ENCODE measurements at places on chromosomes 13 and 19.

GRCh38 chr19:17194608-17195007, 20.5 kb upstream of the USE1 start:
- DNase-seq = no peak

DNA sequence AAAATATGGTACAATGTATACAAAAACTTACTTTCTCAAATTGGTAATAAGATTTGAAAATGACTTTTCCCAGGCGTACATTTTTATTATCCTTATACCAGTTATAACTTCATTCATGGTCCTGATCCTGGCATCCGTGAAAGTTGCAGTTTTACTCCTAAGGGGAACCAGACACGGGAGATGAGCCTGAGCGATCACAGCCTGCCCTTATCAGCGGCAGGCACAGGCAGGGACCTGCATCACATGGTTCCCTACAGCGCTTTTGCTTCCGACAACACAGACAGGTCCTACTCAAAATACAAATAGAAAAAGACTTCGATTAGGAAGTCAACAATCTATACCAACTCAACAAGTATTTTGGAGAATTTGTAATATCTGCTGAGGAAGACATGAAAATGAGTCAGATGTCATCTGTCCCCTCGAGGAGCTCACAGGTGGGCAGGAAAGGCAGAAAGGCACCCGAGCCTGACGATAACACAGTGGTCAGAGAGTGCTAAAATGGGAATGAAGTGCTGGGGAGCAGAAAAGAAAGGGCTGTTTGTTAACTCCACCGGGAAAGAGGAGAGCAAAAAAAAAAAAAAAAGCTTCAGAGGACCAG, 93.4 kb downstream of the ABCC4 start:
- no peak for DNase-seq

GRCh38 chr13:111292710-111293485, 27.5 kb upstream of the TEX29 start:
- no peak for DNase-seq

DNA sequence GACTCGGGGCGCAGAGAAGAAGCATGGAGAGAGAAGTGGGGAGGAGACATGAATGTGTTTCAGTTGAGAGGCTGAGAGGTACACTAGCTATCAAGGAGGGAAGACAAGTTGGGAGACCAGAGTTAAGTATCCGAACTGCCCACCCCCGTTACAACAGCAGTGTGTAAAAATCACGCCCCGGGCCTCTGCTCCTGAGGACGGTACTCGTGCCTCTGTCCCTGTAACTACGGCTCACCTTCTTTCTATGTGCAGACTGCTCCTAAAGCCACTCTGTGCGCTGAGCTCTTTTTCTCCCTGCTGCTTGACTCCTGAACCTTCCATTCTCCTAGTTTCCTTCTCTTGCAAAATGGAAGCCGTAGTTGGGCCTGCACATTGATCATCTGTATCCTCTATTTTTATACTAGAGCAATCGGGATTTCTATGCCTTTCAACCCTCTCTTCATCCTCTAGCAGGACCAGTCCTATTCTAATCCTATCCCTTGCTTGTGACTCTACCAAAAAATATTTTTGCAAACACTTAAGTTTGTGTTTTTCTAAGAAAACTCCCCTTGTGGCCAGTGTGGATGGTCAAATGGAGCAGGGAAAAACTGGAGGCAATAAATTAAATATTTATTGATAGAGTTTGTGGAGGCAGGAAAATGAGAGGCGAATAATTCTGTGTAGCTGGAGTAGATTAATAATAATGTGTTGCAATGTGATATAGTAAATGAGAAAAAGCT, 569 bp downstream of the POLR1D start:
- no peak for DNase-seq

- no peak for DNase-seq
Measured at GRCh38 chr19:31266196-31266595, 83.0 kb downstream of the TSHZ3 start.

DNA sequence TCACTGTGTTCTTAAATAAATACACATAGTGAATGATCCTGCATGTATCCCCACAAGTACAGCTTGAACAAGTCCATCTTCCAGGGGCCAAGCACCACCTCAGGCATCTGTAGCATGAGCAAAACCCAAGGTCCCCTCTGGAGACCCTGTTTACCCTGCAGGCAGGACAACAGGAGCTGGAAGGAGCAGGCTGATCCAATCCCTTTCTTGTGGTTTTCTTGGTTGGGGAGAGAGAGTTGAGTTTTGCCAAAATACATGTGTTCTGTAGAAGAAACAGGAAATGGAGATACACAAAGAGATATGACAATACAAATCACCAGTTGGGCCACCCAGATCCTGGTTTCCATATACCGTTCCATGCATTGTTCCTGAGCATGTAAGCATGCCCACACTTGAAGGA, 92.8 kb downstream of the SHISA2 start:
- DNase-seq = no peak

- no peak for DNase-seq
Measured at GRCh38 chr19:44988896-44989556, 12.2 kb upstream of the RELB start.

GRCh38 chr19:13764821-13765394, 586 bp downstream of the MRI1 start:
- no peak for DNase-seq

DNA sequence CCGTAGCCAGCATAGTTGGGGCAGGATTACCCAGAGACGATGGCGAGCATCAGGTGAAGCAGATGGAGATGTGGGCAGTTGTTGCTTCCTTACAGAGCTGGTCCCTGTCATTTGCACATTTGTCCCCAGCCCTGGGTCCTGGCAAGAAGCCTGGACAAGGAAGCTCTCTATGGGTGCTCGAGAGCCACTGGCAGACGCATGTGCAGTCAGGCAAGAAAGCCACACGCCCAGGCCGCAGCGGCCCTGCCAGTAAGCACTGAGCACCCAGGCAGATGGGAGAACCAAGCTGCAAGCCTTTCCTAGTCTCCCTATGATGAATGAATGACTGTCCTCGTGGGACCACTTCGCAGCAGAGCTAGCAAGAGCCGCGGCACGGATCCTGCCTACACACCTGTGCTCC, 182.8 kb downstream of the FOXO1 start:
- no peak for DNase-seq

DNA sequence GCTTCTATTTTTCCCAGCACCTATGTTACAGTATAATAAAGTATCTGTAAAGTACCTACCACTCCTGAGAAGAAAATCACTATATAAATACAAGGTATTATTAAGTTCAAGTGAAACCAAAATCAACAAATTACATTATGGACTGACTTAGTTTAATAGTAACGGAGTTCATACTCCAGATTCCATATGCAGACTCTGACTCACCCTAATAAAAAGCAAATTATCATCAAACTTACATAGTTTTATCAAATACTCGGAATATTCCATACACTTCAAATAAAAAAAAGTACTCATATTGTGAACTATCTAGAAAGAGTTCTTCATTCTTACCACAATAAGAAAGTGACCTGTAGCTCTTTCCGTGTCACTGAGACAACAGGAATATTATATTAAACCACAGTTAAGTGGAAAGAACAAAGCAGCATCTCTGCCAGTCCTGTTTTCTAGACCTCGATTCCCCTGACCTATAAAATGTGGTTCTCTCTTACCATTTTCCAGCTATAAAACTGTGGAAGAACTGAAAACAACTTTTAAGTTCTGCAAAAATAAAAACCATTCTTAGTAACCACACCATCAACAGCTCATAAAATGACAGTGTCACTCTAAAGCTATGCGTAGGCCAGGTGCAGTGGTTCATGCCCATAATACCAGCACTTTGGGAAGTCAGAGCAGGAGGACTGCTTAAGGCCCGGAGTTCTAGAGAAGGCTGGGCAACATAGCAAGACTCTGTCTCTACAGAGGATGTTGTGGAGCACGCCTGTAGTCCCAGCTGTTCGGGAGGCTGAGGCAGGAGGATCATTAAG, 42.6 kb downstream of the USP12 start:
- no peak for DNase-seq

GRCh38 chr19:45958769-45959516, 14.7 kb downstream of the NOVA2 start:
- no peak for DNase-seq

- DNase-seq = no peak
Measured at GRCh38 chr13:84662491-84662890, 780.2 kb upstream of the SLITRK1 start.

- no peak for DNase-seq
Measured at GRCh38 chr19:16386619-16387240, 62.1 kb downstream of the KLF2 start.

GRCh38 chr13:95677564-95678266, 776 bp downstream of the DNAJC3 start:
- DNase-seq = no peak

DNA sequence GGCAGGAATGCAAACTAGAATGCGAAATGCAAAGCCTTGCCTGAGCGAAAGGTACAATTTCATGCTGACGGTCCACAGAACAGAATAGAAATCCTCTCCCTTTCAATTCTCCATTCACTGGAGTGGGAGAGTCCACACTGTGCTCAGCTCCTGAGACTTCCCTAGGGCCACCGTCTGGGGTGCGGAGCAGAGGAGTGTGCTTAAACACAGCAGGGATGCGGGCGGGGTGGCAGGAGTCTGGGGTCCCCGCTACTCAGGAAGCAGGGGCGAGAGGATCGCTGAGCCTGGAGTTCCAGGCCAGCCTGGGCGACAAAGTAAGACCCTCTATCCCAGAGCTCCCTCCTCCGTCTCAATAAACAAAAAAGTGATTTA, 552 bp upstream of the ZNF816 start:
- no peak for DNase-seq

DNA sequence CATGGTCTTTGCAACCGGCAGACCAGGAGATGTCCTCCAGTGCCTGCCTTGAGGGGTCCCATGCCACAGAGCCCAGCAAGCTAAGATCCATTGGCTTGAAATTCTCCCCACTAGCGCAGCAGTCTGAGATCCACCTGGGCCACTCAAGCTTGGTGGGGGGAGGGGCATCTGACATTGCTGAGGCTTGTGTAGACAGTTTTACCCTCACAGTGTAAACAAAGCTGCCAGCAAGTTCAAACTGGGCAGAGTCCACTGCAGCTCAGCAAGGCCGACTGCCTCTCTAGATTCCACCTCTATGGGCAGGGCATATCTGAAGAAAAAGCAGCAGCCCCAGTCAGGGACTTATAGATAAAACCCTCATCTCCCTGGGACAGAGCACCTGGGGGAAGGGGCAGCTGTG, 32.0 kb upstream of the ITM2B start:
- no peak for DNase-seq

DNA sequence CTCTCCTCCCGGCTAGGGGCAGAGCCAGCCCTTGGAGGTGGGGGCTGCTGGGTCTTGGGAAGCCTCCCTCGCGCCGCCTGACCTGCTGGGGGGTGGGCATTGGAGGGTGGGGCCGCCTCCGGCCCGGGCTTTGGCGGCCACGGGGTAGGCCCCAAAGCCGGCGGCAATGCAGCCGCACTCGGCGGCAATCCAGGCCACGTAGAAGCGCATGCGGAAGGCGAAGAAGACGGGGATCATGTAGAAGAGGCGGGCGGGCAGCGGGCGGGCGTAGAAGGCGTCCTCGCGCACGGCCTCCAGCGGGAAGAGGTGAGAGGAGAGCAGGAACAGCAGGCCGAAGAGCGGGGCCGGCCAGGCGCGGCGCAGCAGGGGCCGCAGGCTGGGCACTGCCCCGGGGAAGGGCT, 7.7 kb upstream of the TMC4 start:
- no peak for DNase-seq

GRCh38 chr13:33992881-33993336, 175.0 kb downstream of the RFC3 start:
- no peak for DNase-seq

- DNase-seq = peak; percentile 98
Measured at GRCh38 chr19:8569066-8569771, 8.0 kb downstream of the MYO1F start.
